Esophagus squamous epithelium (tissue), 5 donors: ENCODE measurements at places on chromosomes 3 and 15.
A peak's percentile ranks its signal among the peaks of the same experiment; 100 is the strongest.

GRCh38 chr15:26214290-26214689, 351.2 kb upstream of the ATP10A start:
- DNase-seq: no peak

DNA sequence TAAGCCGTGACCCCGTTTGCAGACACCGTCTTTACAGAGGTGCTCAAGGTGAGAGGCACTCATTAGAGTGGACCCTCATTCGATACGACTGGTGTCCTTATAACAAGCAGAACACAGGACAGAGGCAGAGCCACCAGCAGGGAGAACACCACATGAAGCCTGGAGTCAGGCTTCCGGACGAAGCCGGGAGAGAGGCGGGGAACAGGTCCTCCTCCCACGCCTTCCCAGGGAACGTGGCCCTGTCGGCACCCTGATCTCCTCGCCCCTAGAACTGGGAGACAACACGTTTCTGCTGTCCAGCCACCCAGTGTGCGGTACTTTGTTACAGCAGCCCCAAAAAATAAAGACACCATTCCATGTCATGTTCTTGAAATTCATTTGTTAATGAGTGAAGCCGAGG, 33.6 kb downstream of the ZDHHC19 start:
- no peak for DNase-seq

DNA sequence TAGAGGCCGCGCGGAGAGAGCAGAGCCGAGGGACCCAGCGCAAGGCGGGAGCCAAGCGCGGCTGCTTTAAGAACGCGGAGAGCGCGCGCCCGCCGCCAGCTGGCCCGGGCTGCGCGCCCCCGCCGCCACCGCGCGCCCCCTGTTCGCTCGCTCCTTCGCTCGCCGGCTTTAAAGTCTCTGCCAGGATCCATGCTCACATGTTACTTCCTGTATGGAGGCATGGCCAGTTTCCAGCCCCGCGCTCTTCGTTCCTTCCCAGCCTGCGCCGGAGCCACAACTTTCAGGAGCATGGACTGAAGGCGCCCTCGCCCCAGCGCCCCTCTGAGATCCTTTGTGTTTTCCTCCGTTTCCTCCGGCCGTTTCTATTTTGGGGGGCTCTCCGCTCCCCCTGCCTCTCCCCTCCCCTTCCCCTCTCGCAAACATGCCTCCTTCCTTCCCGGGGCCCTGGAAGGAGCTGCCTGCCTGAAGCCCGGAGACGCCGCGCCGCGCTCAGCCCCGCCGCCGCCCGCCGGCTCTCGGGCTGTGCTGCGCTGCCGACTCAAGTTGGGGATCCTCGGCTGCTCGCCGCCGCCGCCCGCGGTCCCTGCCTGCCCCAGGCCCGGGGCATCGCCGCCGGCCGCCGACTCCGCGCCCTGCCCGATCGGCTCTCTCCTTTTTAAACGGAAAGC, at the start of gene PTPRG:
Gene PTPRG, plus strand, starts transcription at position 198 of the 668 bp plus-strand sequence. CDS start 717 bp downstream, outside the sequence.
- peak; percentile 4 for DNase-seq

DNA sequence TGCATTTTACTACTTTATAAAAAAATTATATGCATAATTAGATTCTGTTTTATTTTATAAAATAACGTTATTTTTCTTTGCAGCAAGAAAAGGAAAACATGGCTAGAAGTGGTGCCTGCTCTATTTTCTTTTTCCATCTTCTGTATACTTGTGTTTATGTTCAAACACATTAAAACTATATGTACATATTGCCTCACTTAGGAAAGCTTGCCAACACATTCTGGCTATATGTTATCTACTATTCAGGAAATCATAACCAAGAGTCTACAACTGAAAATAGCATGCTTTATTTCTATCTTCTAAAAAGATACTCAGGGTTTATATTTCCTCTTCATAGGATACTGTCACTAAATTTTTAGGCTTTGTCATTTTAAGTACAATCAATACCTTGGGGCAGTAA, 90.2 kb upstream of the KCNMB2 start:
- no peak for DNase-seq

DNA sequence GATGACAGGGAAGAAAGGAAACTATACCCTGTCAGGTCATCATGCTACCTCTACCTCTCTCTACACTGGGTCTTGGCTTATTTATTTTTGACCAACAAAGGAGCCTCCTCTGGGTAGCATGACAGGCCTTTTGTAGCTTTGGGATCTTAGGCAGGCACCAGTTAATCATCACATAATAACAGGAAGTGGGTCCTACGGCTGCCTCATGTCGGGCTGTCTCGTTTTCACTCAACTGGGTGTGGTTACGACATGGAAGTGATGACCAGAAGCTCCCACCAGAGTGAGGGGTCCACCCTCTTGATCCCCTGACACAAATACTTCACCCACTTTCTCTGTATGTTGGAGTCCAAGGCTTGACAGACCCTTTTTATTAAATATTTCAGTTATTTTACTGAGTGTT, 105.3 kb downstream of the CD47 start:
- no peak for DNase-seq

DNA sequence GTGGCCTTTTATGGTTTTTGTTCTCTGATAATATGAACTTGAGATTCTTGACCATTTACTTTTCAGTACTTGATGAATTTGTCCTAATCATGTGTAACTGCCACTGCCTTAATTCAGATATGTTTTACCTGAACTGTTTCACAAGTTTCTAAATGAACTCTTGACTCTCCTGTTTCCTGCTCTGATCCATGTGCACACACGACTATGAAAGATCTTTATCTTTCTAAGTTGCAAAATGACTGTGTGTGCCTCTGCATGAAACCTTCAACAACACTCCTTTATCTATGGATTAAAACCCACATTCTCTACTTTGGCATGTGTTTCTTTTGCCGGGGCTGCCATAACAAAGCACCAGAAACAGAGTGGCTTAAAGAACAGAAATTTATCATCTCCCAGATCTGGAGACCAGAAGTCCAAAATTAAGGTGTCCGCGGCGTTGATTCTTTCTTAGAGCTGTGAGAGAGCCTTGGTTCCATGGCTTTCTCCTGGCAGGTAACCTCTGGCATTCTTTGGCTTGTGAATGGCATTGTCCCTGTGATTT, 275.0 kb downstream of the ADAMTSL3 start:
- DNase-seq: no peak

GRCh38 chr3:9976721-9977709, 9.6 kb downstream of the EMC3 start:
- DNase-seq: peak; percentile 8

DNA sequence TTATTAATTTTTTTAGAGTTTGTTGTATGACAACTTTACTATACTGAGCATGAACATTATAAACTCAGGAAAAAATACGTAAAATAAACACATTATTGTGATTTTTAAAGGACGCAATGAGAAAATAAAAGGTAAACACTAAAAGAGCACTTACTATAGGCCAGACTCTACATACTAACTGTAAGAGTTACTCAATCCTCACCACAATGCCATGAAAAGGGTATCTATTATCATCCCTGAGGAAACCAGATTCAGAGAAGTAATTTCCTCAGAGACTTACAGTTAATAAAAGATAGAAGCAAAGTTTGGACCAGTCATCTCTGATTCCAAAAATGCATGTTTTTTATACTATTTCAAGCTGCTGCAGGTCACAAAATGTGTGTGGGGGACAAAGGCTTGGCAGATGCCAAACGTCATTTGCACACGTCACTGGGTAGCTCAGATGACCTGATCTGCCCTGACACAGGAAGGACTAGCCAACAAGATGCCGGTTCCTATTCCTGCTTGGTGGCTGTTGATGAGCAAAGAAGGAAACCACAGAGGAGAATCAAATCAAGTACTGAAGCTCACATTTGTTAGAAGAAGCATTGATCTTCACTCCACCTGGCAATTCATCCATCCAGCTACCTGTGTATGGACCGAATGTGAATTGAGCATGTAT, 42.3 kb downstream of the KLHL6 start:
- DNase-seq: no peak

- no peak for DNase-seq
Observed at GRCh38 chr3:58009026-58009748, 965 bp downstream of the FLNB start.

DNA sequence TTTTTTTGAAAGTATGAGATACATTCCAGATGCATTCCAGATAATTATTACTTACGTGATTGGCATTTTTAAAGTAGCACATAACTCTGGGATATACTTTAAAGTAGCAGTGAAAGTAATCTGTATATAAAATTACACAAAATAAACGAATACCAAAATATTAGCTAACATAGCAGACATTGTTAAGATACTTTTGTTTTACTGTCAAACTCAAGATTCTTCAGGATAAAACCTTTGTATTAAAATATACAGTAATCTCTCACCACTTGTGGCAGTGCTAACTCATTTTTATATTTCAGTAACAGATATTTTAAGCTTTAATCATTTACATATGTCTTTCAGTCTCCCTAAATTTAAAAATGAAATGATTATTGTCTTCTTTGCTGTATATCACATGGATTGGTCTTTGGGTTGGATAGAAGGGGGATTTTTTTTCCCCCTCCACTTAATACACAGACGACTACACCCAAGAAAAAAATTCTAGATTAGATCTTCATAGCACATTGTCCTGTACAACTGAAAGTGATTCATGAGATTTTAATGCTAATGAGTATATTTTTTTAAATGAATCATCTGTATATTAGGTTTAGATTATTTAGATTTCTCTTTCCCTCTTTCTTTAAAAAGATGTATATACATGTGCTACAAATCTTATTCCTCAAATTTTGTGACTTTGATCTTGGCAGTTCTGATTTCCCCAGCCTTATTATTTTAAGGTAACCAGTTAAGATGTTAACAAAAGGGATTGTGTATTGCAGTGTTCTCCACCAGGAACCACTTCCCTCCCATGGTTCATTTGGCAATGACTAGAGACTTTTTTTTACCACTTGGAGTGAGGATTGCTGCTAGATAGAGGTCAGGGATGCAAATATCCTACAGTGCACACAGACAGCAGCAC, 24.5 kb upstream of the EBLN2 start:
- no peak for DNase-seq

DNA sequence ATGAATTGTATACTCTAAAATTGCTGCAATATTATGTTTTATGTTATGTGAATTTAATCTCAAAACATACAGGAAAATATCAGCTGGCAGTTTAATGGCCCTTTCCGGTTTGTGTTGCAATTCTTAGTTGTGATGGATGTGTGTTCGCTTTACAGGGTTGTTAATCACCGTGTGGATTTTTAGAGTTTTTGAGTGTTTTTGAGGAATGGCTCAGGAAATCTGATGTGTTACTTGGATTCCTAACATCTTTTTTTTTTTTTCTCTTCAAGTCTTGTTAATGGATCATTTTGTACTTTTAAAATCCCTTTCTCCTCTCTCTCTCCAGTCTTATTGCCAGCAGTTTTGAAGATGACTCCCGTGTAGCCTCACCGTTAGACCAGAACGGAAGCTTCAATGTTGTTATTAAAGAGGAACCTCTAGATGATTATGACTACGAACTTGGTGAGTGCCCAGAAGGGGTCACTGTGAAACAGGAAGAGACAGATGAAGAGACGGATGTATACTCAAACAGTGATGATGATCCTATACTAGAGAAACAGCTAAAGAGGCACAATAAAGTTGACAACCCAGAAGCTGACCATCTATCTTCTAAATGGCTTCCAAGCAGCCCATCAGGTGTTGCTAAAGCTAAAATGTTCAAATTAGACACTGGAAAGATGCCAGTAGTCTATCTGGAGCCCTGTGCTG, 35.7 kb downstream of the MGA start:
- no peak for DNase-seq

DNA sequence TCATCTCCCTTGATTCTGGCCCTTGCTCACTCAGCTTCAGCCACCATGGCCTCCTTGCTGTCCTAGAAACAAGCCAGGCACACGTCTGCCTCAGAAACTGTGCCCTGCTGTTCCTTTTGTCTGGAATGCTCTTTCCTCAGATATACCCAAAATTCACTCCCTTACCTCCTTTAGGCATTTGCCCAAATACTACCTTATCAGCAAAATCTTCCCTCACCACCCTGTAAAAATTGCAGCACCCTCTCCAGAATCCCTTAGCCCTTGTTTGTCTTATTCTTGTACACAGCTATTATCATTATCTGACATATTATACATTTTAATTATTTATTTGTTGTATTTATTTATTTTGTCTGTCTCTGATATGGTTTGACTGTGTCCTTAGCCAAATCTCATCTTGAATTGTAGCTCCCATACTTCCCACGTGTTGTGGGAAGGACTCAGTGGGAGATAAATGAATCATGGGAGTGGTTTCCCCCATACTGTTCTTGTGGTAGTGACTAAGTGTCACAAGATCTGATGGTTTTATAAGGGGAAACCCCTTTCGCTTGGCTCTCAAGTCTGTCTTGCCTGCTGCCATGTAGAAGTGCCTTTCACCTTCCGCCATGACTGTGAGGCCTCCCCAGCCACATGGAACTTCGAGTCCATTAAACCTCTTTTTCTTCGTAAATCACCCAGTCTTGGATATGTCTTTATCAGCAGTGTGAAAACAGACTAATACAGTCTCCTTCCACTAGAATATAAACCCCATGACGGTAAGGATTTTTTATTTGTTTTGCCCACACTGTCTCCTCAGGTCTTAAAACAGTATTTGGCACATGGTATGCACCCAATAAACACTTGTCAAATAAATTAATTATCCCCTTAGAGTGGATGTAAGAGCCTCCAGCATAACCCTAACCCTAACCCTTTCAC, 60.0 kb upstream of the STT3B start:
- DNase-seq: no peak

GRCh38 chr3:54968546-54969172, 40.8 kb upstream of the LRTM1 start:
- no peak for DNase-seq

- DNase-seq: no peak
Observed at GRCh38 chr15:57849317-57849716, 142.8 kb downstream of the POLR2M start.

DNA sequence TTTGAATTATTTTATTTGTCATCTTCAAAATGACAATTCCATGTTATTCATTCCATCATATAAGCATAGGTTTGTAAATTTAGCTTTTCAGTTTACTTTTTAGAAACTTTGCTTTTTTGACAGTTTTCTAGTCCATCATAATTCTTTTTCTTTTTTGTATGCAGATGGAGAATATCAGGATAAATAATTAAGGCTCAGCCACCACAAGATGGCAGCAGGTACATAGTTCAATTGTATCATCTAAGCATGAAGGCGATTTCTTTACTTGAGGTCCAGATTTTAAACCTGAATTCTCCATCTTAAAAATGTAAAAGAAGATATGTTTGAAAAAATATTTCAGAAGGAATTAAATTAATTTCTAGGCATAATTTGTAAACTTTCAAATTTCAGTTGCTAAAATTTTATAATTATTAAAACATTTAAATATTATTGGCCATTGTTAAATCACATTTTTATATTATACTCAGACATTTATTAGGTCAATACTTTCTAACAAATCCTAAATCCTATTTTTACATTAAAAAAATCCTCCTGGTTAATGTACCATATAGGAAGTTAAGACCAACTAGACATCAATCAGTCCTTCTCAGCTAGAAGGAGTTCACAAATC, 15.1 kb downstream of the PLSCR5 start:
- DNase-seq: no peak

DNA sequence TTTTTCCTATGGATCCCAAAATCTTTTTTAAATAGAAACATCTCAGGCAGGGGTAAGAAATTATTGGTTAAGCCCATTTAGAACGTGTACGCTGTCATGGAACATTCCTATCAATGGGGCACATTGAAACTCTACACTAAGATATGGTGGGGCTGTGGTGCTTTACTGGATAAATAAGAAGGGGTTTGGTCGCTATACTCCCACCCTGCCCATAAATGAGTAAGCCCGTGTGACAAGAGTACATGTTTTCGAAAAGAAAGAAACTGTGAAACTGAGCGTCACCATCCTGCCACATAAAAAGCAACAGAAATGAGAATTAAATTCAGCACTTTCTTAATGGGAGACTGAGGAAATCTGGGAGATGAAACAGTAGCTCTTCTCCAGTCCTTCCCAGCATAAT, 929.7 kb upstream of the CFAP20DC start:
- DNase-seq: no peak

GRCh38 chr15:66298803-66299251, 5.5 kb downstream of the DIS3L start:
- no peak for DNase-seq
